Caudate nucleus (tissue), 63 donors: ENCODE measurements at places on chromosomes 13 and 19.
A peak's percentile ranks its signal among the peaks of the same experiment; 100 is the strongest.

- DNase-seq: no peak
Measured at GRCh38 chr19:34259367-34260095, 5.2 kb downstream of the GARRE1 start.

DNA sequence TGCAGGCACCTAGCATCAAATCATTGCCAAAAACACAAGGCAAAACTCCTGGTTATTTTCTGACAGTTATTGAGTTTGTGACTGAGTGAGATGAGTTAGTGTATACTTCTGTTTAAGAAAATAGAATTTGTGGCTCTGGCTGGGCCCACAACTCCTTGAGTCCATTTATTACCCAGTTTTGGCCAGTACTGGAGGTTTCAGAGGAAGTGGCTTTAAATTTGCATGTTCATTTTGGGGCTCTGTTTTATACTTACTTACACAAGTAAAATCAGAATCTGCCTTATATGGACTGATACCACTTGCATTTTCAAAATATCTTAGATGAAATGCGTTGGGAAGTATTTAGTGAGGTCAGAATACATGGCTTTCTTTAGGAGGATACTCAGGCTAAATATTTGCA, 29.0 kb downstream of the TNFSF11 start:
- DNase-seq: no peak

GRCh38 chr19:50046649-50047503, 21.1 kb downstream of the ZNF473 start:
- DNase-seq: peak; percentile 41

DNA sequence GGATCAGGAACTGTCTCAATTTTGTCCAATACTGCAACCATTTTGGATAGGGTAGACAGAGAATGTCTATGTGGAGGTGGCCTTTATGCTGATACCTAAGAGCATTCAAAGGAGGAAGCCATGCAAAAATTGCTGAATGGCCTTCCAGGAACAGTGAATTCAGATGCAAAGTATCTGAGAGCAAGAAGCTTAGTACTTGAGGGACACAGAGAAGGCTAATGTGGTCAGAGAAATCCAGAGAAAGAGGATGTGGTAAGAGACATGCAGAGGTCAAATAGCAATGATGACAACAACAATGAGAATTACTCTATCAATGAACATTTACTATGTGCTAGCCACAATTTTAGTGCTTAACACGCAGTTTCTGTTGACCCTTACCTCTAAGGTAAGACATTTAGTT, 785.6 kb upstream of the KLHL1 start:
- no peak for DNase-seq

GRCh38 chr19:50330365-50331078, 1.3 kb upstream of the KCNC3 start:
- DNase-seq: peak; percentile 76

DNA sequence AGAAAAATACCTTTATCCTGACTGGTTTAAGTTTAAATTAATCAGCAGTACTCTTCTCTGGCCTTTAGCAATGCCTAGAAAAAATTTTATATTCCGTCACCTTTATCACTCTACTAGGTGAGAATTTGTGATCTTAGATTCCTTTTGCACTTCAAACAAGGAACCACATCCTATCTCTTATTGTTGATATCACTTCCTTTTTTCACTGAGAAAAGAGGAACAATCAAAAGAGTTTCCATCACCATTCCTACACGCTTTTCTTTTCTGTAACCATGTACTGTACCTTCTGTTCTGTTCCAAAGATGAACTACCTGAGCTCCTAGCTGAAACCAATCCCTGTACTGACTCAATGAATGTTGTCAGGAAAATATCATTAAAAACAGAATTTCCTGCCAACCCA, 1379.0 kb upstream of the MIR17HG start:
- no peak for DNase-seq

DNA sequence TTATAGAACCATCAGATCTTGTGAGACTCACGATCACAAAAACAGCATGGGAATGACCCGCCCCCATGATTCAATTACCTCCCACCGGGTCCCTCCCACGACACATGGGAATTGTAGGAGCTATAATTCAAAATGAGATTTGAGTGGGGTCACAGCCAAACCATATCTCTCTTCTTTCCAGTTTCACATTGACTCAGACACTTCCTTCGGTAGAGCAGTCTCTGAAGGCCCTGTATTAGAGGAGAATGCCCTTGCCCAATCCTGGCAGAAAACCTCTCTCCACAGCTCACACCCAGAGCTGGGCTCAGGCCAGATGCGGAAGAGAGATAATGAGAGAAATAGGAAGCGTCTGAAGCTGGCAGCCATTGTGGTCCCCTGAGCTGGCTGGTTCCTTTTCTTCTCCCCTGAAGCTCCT, 72.4 kb upstream of the CLDN10 start:
- DNase-seq: no peak

DNA sequence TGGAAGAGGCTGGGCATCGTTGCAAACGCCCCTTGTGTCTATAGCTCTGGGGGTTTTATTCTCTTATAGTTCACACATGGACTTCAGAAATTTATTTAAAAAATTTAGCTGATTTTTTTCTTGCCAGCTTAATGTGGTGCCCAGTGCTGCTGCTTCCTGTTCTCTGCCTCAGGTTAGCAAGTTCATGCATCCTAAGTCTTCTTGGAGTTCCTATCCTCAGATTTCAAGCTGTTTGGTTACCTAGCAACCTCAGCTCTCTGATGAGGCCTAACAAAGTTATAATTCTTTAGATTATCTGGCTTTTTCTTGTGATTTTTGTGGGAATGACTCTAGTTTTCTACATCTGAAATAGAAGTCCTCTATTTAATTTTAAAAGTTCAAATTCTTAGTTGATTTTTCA, 250.9 kb downstream of the MAB21L1 start:
- DNase-seq: no peak

DNA sequence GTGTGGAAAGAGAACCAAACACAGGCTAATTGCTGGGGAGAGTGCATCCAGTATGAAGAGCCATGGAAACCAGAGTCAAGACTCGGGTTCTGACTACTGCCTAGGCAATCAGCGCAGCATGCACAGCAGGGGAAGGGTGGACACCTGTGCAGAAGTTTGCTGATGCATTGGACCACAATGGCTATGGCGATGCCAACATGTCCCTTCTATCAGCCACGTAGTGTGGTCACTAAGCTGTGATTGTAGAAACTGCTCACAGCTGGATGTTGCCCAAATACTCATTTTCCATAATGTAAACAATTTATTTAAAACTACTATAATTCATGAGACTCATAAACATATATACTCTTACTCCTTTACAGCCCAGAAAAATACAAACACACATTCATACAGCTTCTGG, 1718.2 kb downstream of the EFNB2 start:
- no peak for DNase-seq

DNA sequence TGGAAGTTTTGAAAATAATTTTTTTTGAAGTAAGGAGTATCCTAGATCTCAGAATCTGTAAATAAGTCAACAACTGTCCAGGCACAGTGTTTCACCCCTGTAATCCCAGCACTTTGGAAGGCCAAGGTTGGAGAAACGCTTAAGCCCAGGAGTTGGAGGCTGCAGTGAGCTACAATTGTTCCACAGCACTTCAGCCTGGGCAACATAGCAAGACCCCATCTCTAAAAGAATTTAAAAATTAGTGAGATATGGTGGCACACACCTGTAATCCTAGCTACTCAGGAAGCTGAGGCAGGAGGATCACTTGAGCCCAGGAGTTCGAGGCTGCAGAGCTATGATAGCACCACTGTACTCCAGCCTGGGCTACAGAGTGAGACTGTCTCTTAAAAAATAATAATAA, 87.2 kb upstream of the ZNF507 start:
- no peak for DNase-seq

DNA sequence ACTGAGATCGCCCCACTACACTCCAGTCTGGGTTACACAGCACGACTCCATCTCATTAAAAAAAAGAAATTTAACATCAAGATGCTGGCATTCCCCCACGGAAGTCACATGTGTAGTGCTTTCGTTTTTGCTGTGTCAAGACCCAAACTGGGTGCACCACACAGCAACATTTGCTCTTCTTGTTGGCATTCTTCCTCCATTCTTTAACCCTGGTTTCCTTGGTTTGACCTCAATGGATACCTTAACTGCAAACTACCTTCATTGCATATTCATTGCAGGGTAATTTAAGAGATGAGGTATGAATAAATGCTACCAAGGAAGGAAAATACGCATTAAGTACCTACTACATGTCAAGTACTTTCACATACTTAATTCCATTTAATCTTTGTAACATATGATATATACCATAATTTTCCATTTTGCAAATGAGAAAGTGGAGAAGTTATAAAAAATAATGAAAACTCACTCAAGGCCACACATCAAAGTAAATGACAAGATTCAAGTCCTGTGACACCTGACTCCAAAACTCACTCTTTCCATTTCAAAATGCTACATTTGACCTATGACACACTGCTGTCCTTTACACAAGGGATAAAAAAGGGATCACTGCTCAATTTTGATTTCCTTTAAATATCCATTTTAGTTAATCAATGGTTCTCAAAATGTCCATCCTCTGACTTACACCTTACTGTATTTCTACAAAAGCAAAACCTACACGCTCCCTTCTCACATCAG, 59.2 kb downstream of the STK24 start:
- DNase-seq: no peak

- DNase-seq: no peak
Measured at GRCh38 chr19:810883-811489, 10.8 kb downstream of the PLPPR3 start.

- DNase-seq: no peak
Measured at GRCh38 chr19:50024719-50025021, 502 bp downstream of the VRK3 start.

DNA sequence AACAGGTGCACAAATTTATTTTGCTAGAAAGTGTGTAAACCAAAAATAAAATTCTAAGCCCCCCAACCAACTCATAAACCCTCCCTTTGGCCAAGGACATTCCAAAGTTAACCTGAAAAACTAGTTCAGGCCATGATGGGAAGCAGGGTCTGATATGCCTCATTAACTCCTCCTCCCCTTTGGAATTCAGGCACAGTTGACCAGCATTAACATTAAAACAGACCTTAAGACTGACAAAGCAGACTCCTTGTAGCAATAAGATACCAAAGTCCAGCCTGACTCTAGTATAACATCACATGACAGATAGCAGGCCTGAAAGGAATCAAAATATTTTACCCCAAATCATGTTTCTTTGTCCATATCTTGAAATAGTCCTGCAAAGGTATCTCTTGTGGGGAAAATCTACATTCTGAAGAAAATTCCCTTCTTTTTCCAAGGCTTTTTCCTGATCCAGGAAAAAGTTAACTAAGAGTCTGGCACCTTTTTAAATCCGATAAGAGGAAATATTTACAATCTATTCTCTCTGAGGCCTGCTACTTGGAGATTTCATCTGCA, 19.7 kb downstream of the NEK5 start:
- DNase-seq: no peak

DNA sequence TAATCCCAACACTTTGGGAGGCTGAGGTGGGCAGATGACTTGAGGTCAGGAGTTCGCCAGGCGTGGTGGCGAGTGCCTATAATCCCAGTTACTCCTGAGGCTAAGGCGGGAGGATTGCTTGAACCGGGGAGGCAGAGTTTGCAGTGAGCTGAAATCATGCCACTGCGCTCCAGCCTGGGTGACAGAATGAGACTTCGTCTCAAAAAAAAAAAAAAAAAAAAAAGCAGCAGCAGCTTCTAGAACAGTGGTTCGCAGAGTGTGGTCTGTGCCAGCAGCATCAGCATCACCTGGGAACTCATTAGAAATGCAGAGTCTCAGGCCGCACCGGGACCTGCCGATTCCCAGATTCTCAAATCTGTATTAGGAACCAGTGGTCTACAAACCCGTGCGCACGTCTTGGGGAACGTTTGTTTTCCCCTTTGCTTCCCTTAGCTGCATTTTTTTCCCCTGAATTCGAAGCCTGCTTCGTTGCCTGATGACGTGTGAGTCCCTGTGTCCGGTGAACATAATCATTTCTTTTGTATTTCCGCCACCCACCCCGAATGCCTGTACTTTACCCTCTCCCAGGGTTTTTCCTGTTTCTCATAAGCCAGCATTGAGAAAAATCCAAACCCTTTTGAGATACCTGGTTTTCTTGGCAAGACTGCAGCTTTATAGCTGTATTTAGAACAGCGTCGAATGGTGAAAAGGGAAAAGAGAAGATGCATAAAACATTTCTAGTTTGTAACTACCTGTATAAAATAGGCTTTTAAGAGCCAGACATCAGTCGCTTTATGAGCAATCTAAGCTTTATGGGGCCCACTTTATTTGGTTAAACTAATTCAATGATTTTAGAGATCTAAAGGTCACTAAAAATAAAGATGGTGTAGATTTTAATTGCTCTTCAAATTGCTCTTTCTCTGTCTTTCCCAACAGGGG, 49.8 kb downstream of the BICRA start:
- DNase-seq: no peak

GRCh38 chr13:106274551-106275203, 260.8 kb downstream of the EFNB2 start:
- no peak for DNase-seq

- no peak for DNase-seq
Measured at GRCh38 chr13:31311921-31312320, 112.1 kb downstream of the B3GLCT start.

- no peak for DNase-seq
Measured at GRCh38 chr13:82298106-82298505, 1584.2 kb downstream of the SLITRK1 start.

GRCh38 chr13:68938639-68939038, 1169.0 kb upstream of the ATXN8OS start:
- no peak for DNase-seq

- no peak for DNase-seq
Measured at GRCh38 chr19:54325631-54326030, 12.7 kb upstream of the LILRA5 start.

- no peak for DNase-seq
Measured at GRCh38 chr19:51251468-51251820, 564 bp downstream of the SIGLECL1 start.

DNA sequence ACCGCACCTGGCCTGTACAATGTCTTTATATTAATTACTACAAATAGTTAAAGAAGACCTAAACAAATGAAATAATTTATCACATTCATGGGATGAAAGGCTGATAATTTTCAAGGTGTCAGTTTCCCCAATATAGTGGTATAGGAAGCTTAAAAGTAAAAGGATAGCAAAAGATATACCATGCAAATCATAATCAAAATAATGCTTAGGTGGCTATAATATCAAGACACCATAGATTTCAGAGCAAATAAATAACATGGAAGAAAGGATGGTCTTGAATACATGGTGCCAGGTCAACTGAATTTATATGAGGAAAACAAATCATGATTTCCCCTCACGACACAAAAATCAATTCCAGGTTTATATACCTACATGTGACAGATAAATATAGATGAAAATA, 4.8 kb downstream of the ZNF790 start:
- no peak for DNase-seq

- DNase-seq: no peak
Measured at GRCh38 chr13:76828316-76828741, 57.9 kb downstream of the KCTD12 start.

GRCh38 chr13:50309318-50309717, 294.1 kb downstream of the KCNRG start:
- DNase-seq: no peak

DNA sequence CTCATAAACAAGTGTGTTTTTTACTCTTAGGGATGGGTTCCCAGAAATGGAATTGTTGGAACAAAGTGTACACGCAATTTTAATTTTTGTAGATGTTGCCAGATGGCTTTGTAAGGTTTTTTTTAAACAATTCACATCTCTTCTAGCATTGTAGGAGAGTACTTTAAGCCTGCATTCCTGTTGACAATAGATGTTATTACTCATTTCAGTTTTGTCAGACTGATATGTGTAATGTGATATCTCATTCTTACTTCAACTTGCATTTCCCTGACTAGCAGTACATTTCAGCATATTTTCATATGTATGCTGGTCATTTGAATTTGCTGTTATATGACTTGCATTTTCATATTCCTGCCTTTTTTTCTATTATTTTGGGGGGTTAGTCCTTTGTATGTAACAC, 186.6 kb upstream of the SLITRK6 start:
- no peak for DNase-seq
